ENCODE measurements at places on chromosomes 3 and 15. TPM values are rescaled to one million over a fixed set of nuclear protein-coding genes. Genes with fewer than 3 reads are reported as not detected.

SEC62 gene
- 99.2 TPM for total RNA-seq

CACNA2D2 gene
- total RNA-seq = 0.46 TPM

FES gene
- total RNA-seq = 2.4 TPM

RHOV gene
- 0.12 TPM for total RNA-seq

ISLR2 gene
- total RNA-seq = 2.9 TPM

CYP11A1 gene
- total RNA-seq = not detected

ISG20 gene
- 4.5 TPM for total RNA-seq

DHFR2 gene
- 2.9 TPM for total RNA-seq

EEF1AKMT4 gene
- 4.3 TPM for total RNA-seq

CCDC13 gene
- not detected for total RNA-seq

PRTG gene
- total RNA-seq = 1.2 TPM

PAK6 gene
- total RNA-seq = not detected

FYTTD1 gene
- 73.6 TPM for total RNA-seq

GOLGA8N gene
- 17.8 TPM for total RNA-seq

SNTN gene
- total RNA-seq = not detected

PDHB gene
- total RNA-seq = 97.7 TPM

ALDH1A2 gene
- total RNA-seq = 0.54 TPM

RTP4 gene
- total RNA-seq = not detected
